Liver (tissue), 10 donors: ENCODE measurements at places on chromosomes 5 and 9. TPM values are rescaled to one million over a fixed set of nuclear protein-coding genes. Genes with fewer than 3 reads are reported as not detected.

The PRLR gene
- total RNA-seq, result 44.5 TPM

The IFNA2 gene
- not detected for total RNA-seq

The PHPT1 gene
- 23.2 TPM for total RNA-seq

GRCh38 chr5:159206368-159206767 lies 3.0 kb downstream of the RNF145 start:
- DNase-seq, result no peak

GRCh38 chr5:178215280-178216002 lies 11.1 kb downstream of the HNRNPAB start:
- no peak for DNase-seq

The ATP10B gene
- total RNA-seq, result 0.67 TPM

DNA sequence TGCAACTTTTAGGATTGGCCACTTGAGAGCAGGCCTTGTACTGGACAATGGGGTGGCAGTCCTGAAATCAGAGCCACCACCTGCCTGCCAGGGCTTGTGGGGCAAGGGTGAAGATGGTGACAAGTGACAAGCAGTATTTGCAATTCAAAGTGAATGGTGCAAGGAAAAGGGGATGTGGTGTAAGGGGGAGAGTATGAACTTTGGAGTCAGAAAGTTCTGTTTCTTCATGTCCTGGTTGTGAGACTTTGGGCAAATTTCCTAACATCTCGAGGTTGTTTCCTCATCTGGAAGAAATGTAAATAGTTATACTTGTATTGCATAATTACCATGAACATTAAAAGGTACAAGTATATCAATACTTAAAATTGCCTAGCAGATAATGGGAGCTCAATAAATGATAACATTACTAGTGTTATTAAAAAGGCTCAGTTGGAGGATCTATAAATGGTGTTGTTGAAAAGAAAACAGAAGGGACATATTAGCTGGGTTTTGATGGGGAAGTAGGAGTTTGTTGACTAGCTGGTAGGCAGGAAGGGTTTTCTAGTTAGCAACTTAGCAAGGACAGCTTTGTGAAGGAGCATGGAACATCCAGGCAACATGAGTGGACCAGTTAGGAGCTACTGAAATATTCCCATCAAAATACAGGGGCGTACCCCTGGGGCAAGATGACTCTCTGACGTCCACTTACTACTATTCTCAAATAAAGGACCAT lies 21.3 kb upstream of the MEGF9 start:
- DNase-seq, result no peak

DNA sequence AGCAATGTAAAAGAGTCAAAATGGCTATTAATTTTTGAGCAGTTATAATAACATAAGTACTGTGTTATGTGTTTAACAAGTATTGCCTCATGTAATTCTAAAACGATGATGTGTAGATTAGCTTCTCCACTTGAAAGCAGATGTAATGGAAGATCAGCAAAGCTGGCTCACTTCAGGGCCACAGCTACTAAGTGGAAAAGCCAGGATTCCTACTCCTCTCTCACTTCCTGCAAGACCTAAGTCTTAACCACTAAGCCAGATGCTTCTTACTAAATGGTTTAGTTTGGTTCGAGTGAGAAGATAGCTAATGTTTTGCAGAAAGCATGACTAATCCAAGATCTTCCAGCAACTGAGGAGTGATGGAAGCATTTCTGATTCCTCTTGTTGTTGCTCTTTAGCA lies 15.7 kb upstream of the TNC start:
- no peak for DNase-seq

GRCh38 chr9:27247756-27248155 lies 49.2 kb downstream of the EQTN start:
- DNase-seq, result no peak

DNA sequence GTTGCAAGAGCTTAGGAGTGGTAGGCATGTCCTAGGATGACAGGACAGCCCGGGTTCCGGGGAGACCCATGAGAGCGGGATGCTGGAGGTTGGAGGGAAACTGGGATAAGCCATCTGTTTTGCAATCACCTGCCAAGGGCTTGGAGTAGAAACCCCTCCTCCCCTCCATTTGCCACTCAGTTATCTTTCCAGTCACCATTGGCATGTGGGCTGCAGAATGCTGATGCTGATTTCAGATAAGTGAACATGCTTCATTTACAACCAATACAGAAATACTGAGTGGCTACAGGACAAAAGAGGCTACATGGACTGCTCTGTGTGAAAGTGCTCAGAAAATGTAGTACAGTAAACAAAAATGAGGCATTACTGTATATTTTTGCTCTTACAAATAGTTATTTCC lies 93.4 kb upstream of the KIF2A start:
- no peak for DNase-seq

DNA sequence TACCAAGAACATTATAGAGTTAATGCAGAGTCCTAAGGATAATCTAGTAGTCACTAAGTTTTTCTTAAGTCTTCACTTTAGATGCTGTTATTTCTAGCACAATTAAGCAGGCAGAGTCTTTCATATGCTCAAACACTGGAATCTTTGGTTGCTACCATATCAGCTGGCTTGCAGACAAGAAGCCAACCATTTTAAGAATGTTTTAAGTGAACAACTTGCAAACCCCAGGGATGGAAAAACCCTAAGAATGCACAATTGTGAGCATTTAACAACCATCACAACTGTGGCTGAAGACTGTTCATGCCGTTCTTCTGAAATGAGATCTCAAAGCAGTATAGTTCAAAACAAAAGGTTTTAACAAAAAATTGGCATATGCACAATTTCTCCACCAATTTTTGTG lies 55.1 kb downstream of the CSNK1A1 start:
- DNase-seq, result no peak

DNA sequence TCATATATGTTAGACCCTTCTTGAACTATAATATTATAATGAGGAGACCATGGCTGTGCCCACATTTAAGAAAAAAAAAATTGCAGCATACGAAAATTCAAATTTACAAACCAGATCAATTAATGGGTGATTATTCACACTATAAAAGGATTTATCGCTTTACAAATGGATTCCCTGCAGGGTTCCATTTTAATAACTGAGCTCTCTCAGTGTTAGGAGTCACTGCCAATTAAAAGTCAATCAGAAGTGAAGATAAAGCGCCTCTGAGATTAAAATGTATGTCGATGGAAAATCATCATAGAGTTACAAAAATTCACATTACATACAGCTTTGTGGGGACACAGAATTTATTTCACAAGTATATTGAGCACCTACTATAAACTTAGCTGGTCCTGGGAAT lies 66.6 kb upstream of the SMARCA2 start:
- no peak for DNase-seq

The ANKRD31 gene
- 0.08 TPM for total RNA-seq

The SLC9A3 gene
- 1.0 TPM for total RNA-seq

The TLE4 gene
- 6.6 TPM for total RNA-seq

The SLC6A7 gene
- not detected for total RNA-seq

- no peak for DNase-seq
Observed at GRCh38 chr5:155765715-155766114, 561.2 kb upstream of the SGCD start.

GRCh38 chr9:69078581-69078980 lies 43.0 kb downstream of the FXN start:
- DNase-seq, result no peak

The C9orf40 gene
- 1.3 TPM for total RNA-seq

DNA sequence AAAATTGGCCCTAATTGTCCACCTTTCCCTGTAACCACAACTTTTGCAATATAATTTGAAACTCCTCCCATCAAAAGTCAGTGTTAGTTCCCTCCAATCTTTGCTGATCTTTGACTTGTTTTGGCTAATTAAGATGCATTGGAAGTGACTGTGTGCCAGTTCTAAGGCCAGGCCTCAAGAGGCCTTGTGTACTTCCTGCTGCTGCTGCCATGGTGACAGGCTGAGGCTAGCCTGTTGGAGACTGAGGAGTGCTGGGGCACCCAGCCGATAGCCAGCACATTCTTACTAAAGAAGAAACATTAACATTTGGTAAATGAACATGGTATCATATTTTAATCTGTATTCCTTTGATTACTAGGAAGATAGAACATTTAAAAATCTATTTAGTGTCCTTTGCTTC lies 86.5 kb downstream of the SREK1 start:
- DNase-seq, result no peak

The NEURL1B gene
- total RNA-seq, result 10.0 TPM

DNA sequence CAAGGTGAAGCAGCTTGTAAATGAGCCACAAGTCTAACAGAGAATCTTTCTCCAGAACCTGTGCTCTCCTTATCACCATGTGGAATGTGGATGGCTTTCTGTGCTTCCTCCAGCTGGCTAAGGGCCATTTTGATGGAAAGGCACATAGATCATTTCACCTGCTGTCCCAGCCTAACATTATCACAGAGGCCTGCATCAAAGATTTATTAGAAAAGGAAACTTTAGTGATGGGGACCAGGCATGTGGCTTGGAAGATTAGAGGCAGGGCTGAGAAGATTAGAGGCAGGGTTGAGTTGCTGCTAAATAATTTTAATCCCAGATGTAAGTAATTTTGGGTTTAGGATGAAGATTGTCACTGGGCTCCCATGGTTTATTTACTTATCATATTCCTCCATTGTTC lies 6.3 kb downstream of the SPEF2 start:
- no peak for DNase-seq

The SGCD gene
- 1.4 TPM for total RNA-seq

The ZSWIM6 gene
- 5.0 TPM for total RNA-seq

DNA sequence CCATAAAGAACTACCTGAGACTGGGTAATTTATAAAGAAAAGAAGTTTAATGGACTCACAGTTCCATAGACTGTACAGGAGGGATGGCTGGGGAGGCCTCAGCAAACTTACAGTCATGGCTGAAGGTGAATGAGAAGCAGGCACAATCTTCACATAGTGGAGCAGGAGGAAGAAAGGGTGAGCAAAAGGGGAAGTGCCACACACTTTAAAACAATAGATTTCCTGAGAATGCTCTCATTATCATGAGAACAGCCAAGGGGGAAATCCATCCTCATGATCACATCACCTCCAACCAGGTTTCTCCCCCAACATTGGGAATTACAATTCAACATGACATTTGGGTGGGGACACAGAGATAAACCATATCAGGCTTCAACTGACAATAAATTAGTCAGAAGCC lies 664.9 kb downstream of the TAF11L14 start:
- no peak for DNase-seq

The OR1J2 gene
- total RNA-seq, result not detected

DNA sequence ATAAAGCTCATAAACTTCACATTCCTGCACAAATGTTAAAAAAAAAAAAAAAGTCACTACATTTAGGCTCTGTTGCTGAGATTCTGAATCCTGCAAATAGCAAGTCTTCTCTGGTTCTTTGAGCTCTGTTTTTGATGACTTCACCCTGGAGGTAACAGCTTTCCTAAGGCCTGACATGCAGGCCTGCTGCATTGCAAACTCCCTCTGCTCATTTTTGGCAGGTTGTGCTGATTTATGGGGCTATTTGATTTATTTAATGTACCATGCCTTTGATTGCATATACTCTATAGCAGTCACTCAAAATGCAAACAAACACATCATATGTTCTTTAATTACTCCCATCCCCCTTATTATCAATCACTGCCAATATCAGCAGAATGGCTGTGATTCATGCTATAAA lies 416.1 kb upstream of the IZUMO3 start:
- DNase-seq, result no peak

DNA sequence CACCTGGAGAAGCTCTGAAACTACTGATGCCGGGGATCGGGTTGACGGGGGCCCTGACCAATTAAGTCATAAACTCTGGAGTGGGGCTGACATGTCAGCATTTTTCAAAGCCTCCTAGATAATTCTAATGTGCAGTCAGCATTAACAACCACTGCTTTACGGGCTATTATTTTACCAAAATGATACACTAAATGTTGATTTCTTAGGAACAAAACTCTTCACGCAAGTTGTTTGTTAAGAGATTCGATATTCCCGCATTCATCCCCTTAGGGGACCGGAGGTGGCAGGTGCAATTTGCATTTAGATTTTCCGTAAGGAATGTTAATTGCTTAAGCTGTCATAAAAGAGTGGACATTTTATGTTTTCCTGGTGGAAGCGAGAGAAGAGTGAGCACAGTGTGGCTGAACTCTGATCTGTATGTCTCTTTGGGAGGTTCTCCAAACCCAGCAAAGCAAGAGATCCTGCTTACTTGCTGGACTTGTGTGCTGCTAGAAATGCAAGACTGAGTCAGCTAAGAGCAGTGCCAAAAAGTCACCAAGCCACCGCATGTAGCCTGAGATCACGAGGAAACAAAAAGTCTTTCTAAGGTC lies 77.6 kb downstream of the UGCG start:
- DNase-seq, result no peak

GRCh38 chr5:67042176-67043003 lies 154.2 kb downstream of the CD180 start:
- DNase-seq, result no peak

GRCh38 chr5:137392261-137392660 lies 106.9 kb downstream of the SPOCK1 start:
- no peak for DNase-seq

- no peak for DNase-seq
Observed at GRCh38 chr9:2817999-2818803, 25.7 kb downstream of the PUM3 start.

GRCh38 chr9:113652355-113653152 lies 189.0 kb downstream of the RGS3 start:
- no peak for DNase-seq

DNA sequence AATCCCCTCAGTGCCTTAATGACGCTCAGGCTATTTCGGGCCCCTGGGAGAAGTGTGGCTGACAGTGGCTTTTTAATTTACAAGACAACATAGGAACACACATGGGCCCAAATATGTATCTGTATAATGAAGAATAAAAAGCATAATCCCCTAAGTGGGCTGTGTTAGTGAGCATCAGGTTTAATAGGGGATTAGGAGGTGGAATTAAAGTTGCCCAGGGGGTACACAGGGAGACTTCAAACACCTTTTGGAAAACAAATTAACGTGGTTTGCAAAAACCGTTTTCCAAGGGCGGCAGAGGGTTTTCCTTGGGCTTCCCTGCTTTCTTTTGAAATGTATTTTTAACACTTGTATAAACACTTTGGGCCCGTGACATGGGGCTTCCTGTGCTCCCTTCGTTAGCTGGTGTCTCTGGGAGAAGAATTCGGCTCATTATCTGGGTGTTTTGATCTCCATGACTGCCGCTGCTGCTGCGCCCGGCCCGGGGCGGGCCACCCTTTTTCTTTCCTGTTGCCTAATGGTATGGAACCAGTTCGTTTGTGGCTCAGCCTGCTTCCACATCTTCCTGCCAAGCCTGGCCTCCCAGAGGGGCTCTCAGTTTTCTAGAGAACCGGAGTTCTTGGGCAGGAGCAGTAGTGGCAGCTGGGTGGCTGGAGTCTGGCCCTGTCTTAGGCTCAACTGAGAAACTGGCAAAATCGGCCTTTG lies 173.0 kb downstream of the MACROH2A1 start:
- DNase-seq, result no peak

DNA sequence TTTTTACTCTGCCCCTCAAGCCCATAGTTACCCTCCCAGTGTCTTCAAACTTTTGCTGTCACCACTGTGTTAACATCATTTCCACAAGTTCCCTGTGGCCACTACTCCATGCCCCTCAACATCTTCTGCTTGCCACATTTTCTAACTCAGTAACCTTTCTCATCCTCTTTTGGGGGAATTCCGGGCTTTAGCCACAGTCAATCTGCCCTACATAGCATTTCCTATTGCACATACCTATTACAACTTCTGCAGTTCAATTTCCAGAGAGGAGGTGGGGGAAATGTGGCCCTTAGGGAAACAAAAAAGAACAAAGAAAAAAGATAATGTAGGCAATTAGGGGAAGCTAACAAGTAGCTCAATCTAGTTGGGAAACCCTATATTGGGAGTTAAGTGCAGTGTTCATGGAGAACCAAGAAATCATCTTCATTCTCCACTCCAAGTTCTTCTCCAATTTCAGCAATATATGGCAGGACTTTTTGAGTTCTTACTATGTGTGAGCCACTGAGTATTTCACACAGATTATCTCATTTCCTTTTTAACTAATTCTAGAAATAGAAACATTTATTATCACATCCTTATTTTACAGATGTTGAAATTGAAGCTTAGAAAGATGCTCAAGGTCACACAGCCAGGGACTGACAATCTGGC lies 40.2 kb upstream of the LPAR1 start:
- DNase-seq, result no peak

The AGXT2 gene
- total RNA-seq, result 49.4 TPM
